ENCODE measurements at places on chromosomes 5 and 9. TPM values are rescaled to one million over a fixed set of nuclear protein-coding genes. Genes with fewer than 3 reads are reported as not detected.

Gene SEMA4D
- 1.6 TPM for polyA plus RNA-seq

Gene PAPPA
- polyA plus RNA-seq, result 0.03 TPM

Gene OR1J2
- not detected for polyA plus RNA-seq

Gene PCDHB10
- polyA plus RNA-seq, result 0.07 TPM

Gene GRIN1
- polyA plus RNA-seq, result not detected

Gene SOX30
- not detected for polyA plus RNA-seq

Gene FAT2
- polyA plus RNA-seq, result not detected

Gene FGF18
- polyA plus RNA-seq, result not detected

Gene ENTREP1
- 0.07 TPM for polyA plus RNA-seq

Gene RAB14
- 48.2 TPM for polyA plus RNA-seq

Gene BTNL3
- polyA plus RNA-seq, result not detected

Gene BTNL9
- 4.8 TPM for polyA plus RNA-seq

Gene SETD9
- 4.0 TPM for polyA plus RNA-seq

Gene TMEFF1
- polyA plus RNA-seq, result not detected

Gene MEF2C
- 10.8 TPM for polyA plus RNA-seq

Gene MAST4
- polyA plus RNA-seq, result 8.0 TPM

Gene ARID3C
- 0.58 TPM for polyA plus RNA-seq

Gene HAND1
- polyA plus RNA-seq, result not detected

Gene PKD2L2
- not detected for polyA plus RNA-seq

Gene GPR150
- 0.07 TPM for polyA plus RNA-seq

Gene CBY3
- polyA plus RNA-seq, result not detected

Gene RGS7BP
- 0.47 TPM for polyA plus RNA-seq

Gene PCDHB13
- 0.17 TPM for polyA plus RNA-seq

Gene DCTN3
- polyA plus RNA-seq, result 48.7 TPM

Gene PRLR
- polyA plus RNA-seq, result 3.5 TPM

Gene IL3
- polyA plus RNA-seq, result not detected

Gene PCDHGA11
- 0.25 TPM for polyA plus RNA-seq

Gene CTXN3
- not detected for polyA plus RNA-seq

Gene NFIB
- 11.7 TPM for polyA plus RNA-seq

Gene CCDC69
- 28.6 TPM for polyA plus RNA-seq

Gene NME5
- polyA plus RNA-seq, result 0.30 TPM

Gene LIFR
- polyA plus RNA-seq, result 31.0 TPM

Gene MCC
- 9.4 TPM for polyA plus RNA-seq

Gene CCL21
- polyA plus RNA-seq, result 16.7 TPM

Gene ASTN2
- polyA plus RNA-seq, result 0.99 TPM

Gene CER1
- polyA plus RNA-seq, result not detected

Gene RGS14
- 35.8 TPM for polyA plus RNA-seq

Gene IRX2
- not detected for polyA plus RNA-seq

Gene BAG1
- polyA plus RNA-seq, result 55.2 TPM

Gene GPR107
- 11.6 TPM for polyA plus RNA-seq

Gene CYSRT1
- polyA plus RNA-seq, result 0.50 TPM

Gene NTRK2
- 0.55 TPM for polyA plus RNA-seq

Gene DPYSL3
- polyA plus RNA-seq, result 0.35 TPM

Gene GDNF
- polyA plus RNA-seq, result not detected

Gene PTPA
- polyA plus RNA-seq, result 66.0 TPM

Gene ANKRD20A1
- polyA plus RNA-seq, result 0.09 TPM

Gene FAM169A
- polyA plus RNA-seq, result 0.58 TPM

Gene KLHL9
- 5.6 TPM for polyA plus RNA-seq

Gene IFNA4
- not detected for polyA plus RNA-seq

Gene IL13
- not detected for polyA plus RNA-seq

Gene SLF1
- 0.63 TPM for polyA plus RNA-seq

Gene PCDHGC3
- 6.8 TPM for polyA plus RNA-seq

Gene RXFP3
- polyA plus RNA-seq, result not detected

Gene DOCK8
- polyA plus RNA-seq, result 4.2 TPM

Measured in liver (tissue), 10 donors.